Astrocyte of the hippocampus (primary cell): ENCODE measurements at places on chromosomes 13 and 19.
A peak's percentile ranks its signal among the peaks of the same experiment; 100 is the strongest.

- DNase-seq, result peak; percentile 99
Measured at GRCh38 chr19:3450796-3451411, 29.4 kb downstream of the SMIM24 start.

DNA sequence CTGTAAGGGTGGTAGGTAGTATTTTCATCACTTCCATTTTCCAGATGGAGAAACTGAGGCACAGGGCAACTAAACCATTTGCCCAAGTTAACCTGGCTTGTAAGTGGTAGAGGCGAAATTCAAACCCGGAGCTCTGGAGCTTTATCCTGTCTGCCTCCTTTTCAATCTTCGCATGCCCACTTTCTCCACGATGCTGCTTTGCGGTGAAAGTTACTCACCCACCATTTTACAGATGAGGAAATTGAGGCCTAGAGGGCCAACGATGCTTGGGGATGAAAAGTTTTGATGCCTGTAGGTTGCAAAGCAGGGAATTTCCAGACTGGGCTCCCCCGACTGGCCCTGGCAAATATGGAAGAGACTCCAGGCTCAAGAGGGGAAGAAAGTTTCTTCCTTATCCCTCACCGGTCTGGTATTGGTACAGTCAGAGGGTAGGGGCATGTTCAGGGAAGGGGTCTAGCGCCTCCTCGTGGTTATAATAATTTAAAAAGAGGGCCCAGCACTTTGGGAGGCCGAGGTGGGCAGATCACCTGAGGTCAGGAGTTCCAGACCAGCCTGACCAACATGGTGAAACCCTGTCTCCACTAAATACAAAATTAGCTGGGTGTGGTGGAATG lies 1.9 kb upstream of the SH2D3A start:
- peak; percentile 26 for DNase-seq

DNA sequence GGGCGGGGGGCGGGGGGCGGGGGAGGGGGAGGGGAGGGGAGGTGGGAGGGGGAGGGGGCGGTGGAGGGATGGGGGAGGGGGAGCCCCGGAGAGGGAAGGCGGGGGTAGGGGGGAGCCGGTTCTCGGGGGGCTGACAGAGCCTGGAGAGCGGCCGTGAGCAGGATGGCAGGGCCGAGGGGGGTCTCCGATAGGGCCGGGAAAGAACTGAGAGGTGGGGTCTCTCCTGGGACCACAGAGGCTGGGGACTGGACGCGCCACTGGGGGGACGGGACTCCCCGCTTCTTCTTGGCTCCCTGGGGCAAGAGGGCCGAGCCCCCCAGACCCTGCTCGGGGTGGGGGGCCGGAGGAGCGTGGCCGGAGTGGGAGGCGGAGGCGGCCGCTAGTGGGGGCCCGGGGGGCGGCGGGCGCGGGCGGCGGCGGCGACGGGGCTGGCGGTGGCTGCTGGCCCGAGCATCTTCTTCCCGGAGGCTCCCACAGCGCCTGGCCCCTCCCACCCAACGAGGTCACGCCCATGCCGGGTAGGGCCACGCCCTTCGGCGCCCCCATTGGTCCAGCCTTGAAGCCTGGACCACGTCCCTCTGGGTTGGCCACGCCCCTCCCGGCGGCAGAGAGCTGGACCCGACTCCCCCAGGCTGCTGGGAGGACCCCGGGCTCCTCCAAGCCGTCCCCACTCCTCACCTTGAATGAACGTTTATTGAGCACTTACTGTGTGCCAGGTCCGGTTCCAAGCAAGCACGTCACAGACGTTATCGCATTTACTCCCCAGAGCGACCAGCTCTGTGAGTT lies at the start of gene NOVA2:
NOVA2 (minus strand) TSS at position 313 of the 786 bp plus-strand sequence. CDS start 514 bp downstream, outside the sequence.
- DNase-seq, result peak; percentile 95

DNA sequence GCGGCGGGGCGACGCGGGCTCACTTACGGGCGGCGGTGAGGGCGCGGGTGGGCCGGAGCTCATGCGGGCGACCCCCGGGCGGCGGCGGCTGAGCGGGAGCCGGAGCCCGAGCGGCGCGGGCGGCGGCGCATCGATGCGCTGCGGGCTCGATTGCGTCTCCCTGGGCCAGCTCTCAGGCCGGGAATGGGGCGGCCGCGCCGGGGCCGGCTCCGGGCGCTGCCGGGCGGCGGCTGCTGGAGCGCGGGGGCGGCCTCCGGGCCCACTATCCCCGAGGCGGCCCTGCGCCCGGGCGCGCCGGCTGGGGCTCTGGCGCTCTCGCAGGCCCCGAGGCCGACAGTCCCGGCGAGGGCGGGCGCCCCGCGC lies 1.4 kb upstream of the TSHZ3 start:
- DNase-seq, result peak; percentile 85

DNA sequence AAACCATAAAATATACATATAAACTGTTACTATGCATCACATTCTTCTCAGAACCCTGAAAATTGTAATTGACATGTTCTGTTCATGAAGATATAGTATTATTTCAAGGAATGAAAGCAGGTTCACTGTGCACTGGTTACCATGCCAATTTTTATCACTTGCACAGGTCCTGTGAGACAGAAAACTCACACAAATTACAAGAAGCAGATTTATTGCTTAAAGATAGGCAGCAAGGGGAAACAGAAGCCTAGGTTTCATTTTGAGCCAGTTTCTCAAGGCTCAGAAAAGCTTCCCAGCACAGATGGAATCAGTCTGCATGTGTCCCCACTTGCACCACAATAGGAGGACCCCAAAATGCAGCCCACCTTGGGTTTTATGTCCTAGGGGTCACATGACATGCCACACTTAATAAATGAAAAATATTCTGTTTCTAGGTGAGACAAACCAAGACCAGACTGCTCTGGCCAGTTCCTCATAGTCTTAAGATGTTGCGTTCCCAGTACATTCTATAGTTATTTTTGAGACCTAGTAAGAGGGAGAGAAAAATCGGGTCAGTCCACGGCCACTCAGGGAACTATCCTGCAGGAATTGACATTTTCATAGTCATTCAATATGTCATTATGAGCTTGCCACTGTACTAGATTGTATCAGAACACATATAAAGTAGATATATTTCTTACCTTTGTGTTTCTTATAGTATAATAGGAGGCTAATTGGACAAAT lies 459.1 kb upstream of the ATXN8OS start:
- DNase-seq, result no peak

- no peak for DNase-seq
Measured at GRCh38 chr19:17055636-17056035, 19.6 kb downstream of the HAUS8 start.

DNA sequence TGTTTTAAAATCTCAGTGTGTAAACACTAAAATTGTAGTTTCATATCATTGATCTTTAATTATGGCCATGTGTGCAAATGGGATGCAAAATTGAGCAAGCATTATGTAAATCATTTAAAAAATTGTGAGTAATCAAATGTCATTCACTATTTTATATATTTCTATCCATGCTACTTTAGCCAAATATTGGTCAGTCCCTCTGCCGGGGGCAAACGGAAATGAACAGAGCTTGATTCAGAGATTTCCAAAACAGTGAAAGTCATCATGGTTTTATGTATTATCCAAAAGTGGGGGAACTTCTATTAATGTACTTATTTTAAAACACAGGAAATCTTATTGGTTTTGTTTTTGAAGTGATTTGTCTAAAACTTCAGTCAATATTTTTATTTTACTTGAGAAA lies 219.1 kb downstream of the IRS2 start:
- DNase-seq, result no peak

DNA sequence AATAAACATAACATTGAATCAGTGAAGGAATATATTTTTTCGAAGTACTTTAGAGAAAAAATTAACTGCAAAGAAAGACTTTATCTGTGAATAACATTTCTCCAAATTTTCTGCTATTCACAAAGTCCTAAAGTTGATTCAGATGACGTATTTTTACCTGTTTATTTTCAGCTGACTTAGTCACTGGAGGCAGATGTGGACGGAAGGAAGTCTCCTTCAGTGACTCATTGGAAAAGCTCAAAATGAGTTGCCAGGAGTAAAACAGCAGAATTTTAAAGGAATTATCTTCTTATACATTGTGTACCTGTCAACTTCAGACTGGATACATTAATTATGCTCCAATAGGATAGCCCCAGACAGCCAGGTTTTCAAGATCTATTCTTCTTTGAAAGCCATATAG lies 679.3 kb upstream of the GPC6 start:
- peak; percentile 20 for DNase-seq
